ENCODE measurements at places on chromosomes 11 and 22. TPM values are rescaled to one million over a fixed set of nuclear protein-coding genes. Genes with fewer than 3 reads are reported as not detected.

The TRPC6 gene
- total RNA-seq, result not detected

The HSPB2 gene
- total RNA-seq, result not detected

The ALDH3B2 gene
- total RNA-seq, result 0.40 TPM

The LYVE1 gene
- total RNA-seq, result not detected

The NFAM1 gene
- total RNA-seq, result 0.11 TPM

The TCIRG1 gene
- 203 TPM for total RNA-seq

The VSIG10L2 gene
- not detected for total RNA-seq

The DUSP8 gene
- 2.4 TPM for total RNA-seq

The RASL10A gene
- total RNA-seq, result not detected

The CNGA4 gene
- 0.51 TPM for total RNA-seq

The ELMOD1 gene
- not detected for total RNA-seq

The XRCC6 gene
- total RNA-seq, result 432 TPM

The MMP8 gene
- total RNA-seq, result not detected

The DRD4 gene
- 0.11 TPM for total RNA-seq

The PIH1D2 gene
- 1.7 TPM for total RNA-seq

The PAMR1 gene
- total RNA-seq, result not detected

The FADS2 gene
- total RNA-seq, result 305 TPM

The UPK3A gene
- not detected for total RNA-seq

The MSANTD4 gene
- 33.7 TPM for total RNA-seq

The OR4A16 gene
- not detected for total RNA-seq

The MPZL3 gene
- 7.0 TPM for total RNA-seq

The RCOR2 gene
- 1.2 TPM for total RNA-seq

The FAM180B gene
- not detected for total RNA-seq

The LARGE1 gene
- total RNA-seq, result 1.3 TPM

The C11orf91 gene
- total RNA-seq, result 1.0 TPM

The DGCR6 gene
- total RNA-seq, result 3.4 TPM

The MOGAT2 gene
- not detected for total RNA-seq

The FGF3 gene
- total RNA-seq, result not detected

The RFPL2 gene
- total RNA-seq, result not detected

The CCDC73 gene
- total RNA-seq, result not detected

The OOSP2 gene
- not detected for total RNA-seq

The PTPRCAP gene
- 0.29 TPM for total RNA-seq

The TPCN2 gene
- total RNA-seq, result 13.0 TPM

The LRRC74B gene
- not detected for total RNA-seq

The GGTLC3 gene
- not detected for total RNA-seq

The MMP12 gene
- not detected for total RNA-seq

The ARHGAP8 gene
- 29.4 TPM for total RNA-seq

The MICAL2 gene
- total RNA-seq, result 50.1 TPM

The ADSL gene
- total RNA-seq, result 93.8 TPM

The CASP5 gene
- total RNA-seq, result not detected

All from PC-3 (cell line).